Astrocyte (in vitro differentiated cells and primary cell): ENCODE measurements at places on chromosomes 7 and 10. TPM values are rescaled to one million over a fixed set of nuclear protein-coding genes. Genes with fewer than 3 reads are reported as not detected.
A peak's percentile ranks its signal among the peaks of the same experiment; 100 is the strongest.

- peak; percentile 56 for DNase-seq
These were observed 113.0 kb downstream of the PDE1C start for GRCh38 chr7:31957090-31957720.

GRCh38 chr10:112565434-112566053, 118.5 kb downstream of the VTI1A start:
- peak; percentile 37 for DNase-seq

GRCh38 chr7:134900166-134900982, 85.9 kb upstream of the AGBL3 start:
- no peak for DNase-seq

GRCh38 chr10:11098666-11099065, 81.0 kb downstream of the CELF2 start:
- no peak for DNase-seq

DNA sequence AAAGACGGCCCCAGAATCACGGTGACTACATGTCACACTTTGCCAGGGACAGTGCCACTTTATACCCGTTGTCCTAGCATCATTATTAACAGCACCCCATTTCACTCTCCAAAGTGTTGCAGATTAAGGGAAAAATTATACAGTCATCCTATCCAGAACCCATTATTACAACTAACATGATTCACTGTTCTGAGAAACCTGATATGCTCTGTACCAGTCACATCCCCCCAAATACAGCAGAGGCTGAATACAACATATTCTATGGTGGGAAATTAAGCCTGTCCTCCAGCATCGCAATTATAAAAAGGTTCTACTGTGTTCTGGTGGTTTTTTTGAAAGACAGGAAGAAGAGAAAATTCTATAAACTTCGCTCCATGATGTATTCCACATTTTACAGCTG, 162.1 kb downstream of the JAZF1 start:
- DNase-seq = peak; percentile 36

- DNase-seq = no peak
These were observed 19.5 kb upstream of the FAM180A start for GRCh38 chr7:135768064-135768463.

DNA sequence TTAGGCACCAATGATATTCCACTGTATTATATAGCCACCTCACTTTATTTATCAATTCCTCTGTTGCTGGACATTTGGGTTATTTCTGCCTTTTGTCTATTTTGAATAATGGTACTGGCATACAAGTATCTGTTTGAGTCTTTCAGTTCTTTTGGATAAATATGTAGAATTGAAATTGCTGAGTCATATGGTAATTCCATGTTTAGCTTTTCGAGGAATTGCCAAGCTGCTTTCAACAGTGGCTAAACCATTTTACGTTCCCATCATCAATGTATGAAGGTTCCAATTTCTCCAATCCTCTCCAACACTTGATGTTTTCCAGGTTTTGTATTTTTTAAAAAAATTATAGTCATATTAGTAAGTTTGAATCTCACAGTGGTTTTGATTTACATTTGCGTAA, 42.3 kb downstream of the JMJD1C start:
- no peak for DNase-seq

- no peak for DNase-seq
These were observed 72.7 kb downstream of the VOPP1 start for GRCh38 chr7:55499591-55499990.

- DNase-seq = no peak
These were observed 644 bp downstream of the BUD23 start for GRCh38 chr7:73683788-73684693.

DNA sequence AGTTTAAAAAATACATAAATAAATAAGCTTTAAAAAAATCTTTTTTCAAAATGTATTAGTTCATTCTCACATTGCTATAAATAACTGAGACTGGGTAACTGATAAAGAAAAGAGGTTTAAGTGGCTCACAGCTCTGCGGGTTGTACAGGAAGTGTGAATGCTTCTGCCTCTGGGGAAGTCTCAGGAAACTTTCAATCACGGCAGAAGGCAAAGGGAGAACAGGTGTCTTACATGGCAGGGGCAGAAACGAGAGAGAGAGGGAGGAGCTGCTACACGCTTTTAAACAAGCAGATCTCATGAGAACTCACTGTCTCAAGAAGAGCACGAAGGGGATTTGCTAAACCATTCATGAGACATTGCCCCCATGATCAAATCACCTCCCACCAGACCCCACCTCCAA, 114.6 kb downstream of the DNAJC1 start:
- DNase-seq = no peak

- no peak for DNase-seq
These were observed 15.1 kb downstream of the SNX10 start for GRCh38 chr7:26306790-26307189.

GRCh38 chr10:116777006-116777405, 34.6 kb upstream of the HSPA12A start:
- DNase-seq = no peak

- DNase-seq = peak; percentile 86
These were observed 86.4 kb downstream of the FAM53B start for GRCh38 chr10:124657806-124658205.

DNA sequence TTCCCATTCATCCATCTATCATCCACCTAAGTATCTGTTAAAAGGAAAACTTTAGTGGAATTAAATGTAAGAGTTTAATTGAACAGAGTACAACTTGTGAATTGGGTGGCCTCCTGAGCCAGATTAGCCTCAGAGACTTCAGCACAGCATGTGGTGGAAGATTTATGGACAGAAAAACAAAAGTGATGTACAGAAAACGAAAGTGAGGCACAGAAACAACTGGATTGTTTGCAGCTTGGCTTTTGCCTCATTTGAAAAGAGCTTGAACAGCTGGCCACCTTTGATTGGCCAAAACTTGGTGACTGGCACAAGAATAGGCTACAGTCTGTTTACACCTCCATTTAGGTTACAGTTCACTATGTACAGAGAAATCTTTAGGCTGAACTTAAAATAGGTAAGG, 1463.4 kb upstream of the CELF2 start:
- DNase-seq = no peak

- DNase-seq = peak; percentile 11
These were observed 89.9 kb downstream of the CDH23 start for GRCh38 chr10:71486484-71487114.

ZP3 gene
- 1.4 and 2.6 TPM in 2 replicates for total RNA-seq

ABCB4 gene
- 0.36 and 0.48 TPM in 2 replicates for total RNA-seq

ZSCAN25 gene
- 13.3 and 14.6 TPM in 2 replicates for total RNA-seq

CALHM3 gene
- not detected in 2 replicates for total RNA-seq

DNAJC12 gene
- 1.7 and 2.1 TPM in 2 replicates for total RNA-seq

TUBB8 gene
- not detected in 2 replicates for total RNA-seq

RAPGEF5 gene
- 0.29 and 1.0 TPM in 2 replicates for total RNA-seq

GRM8 gene
- 0.96 and 2.2 TPM in 2 replicates for total RNA-seq

ABCC2 gene
- total RNA-seq = 0.31 and 0.59 TPM in 2 replicates

MSMB gene
- total RNA-seq = not detected in 2 replicates

IKZF1 gene
- total RNA-seq = 0.60 and 0.86 TPM in 2 replicates
